ENCODE measurements at places on chromosomes 4 and X.

DNA sequence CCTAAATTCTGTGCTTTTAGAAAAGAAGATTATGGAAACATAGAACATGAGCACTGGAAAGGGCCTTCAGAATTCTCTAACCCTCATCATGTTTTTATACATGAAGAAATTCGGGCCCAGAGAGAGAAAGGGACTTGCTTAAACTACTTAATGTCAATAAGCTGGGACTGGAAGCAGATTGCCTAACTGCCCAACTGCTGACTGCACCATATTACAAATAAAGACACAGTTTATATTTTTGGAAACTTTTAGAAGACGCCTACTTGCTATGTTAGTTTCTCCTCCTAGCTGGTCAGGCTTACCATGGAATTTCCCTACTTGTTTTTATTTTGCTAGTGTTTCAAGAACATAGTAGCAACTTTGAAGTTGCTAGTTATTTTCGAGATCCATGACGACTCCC, 47.1 kb downstream of the SLC9A6 start:
- no peak for DNase-seq

DNA sequence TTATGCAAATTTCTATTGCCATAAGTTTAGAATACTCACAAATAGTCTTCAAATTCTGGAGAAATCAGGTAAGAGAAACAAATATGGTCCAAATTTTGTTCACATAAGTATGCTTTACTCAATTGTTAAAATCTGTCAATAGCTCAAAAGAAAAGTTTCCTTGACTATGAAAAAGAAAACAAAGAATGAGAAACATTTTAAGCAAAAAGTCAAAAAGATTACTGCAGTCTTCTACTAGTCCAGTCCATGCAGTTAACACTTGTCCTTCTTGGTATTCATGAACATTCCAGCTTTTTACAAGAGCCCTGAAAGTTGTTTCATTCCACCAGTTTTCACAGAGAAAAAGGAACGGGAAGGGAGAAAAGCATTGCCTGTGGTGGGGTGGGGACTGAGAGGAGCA, 54.7 kb upstream of the ZXDA start:
- no peak for DNase-seq

- no peak for DNase-seq
Measured at GRCh38 chr4:151291485-151291884, 14.5 kb downstream of the PRSS48 start.

DNA sequence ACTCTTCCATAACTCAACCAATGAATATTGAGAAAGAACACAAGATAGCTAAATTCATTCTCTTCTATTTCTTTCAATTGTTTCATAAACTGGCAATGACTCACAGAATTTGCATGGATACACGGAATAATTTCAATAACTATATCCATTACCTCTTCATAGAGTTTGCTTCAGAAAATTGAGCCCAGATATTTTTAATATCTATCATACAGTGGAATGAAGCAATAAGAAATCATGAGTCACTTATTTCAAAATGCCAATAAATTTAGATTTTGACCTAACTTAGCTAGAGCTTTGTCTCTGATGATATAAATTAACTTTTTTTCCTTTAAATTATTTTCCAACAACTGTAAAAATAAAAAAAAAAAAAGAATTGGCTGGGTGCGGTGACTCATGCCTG, 22.2 kb upstream of the MANBA start:
- no peak for DNase-seq

DNA sequence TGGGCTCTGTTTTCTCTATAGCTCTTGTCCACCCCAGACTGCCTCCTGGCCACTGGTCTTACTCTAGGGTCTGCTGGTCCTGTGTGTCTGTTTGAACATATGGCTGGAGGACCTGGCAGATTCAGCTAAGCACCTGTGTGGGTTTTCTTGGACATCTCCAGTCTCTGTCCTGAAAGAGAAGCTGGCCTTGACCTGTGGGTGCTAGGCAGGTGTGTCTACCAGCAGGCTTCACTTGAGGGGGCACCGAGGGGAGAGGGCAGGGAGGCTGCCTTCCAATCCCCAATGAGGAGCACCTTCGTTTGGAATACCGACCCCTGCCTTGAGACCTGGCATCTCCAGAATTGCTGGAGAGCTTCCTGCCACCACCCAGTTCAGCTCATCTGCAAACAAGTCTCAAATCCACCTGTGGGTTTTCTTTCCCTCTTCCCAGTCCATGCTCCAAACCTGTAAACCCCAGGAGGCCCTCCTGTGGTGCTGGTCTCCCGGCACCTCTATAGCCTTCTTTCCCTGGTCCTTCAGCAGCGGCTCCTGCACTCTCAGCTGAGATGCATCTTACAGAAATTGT, 45.2 kb downstream of the HTRA3 start:
- DNase-seq, result no peak

DNA sequence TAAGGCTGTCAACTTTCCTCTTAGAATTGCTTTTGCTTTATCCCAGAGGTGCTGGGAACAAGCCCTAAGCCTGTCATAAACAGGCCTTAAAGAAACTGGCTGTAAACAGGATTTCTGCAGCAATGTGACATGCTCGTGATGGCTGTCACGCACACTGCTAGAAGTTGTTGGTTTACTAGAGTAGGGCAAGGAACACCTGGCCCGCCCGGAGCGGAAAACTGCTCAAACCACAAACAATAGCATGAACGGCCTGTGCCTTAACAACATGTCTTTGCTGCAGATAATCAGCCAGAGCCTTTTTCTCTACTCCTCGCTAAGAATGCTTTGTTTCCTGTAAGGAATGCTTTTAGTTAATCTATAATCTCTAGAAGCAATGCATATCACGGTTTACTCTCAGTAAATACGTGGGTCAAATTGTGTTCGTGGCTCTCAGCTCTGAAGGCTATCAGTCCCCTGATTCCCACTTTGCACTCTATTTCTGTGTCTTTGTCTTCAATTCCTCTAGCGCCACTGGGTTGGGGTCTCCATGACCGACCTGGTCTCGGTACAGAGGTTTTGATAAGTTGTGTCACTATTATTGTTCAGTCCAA, 318.3 kb downstream of the GLUD2 start:
- DNase-seq, result no peak

- DNase-seq, result no peak
Measured at GRCh38 chr4:151443752-151444151, 34.8 kb downstream of the FHIP1A start.

- no peak for DNase-seq
Measured at GRCh38 chr4:79682161-79682560, 274.1 kb upstream of the GK2 start.

- no peak for DNase-seq
Measured at GRCh38 chr4:181897935-181898334, 345.3 kb upstream of the TENM3 start.

- no peak for DNase-seq
Measured at GRCh38 chr4:38097818-38098217, 137.6 kb downstream of the PTTG2 start.

DNA sequence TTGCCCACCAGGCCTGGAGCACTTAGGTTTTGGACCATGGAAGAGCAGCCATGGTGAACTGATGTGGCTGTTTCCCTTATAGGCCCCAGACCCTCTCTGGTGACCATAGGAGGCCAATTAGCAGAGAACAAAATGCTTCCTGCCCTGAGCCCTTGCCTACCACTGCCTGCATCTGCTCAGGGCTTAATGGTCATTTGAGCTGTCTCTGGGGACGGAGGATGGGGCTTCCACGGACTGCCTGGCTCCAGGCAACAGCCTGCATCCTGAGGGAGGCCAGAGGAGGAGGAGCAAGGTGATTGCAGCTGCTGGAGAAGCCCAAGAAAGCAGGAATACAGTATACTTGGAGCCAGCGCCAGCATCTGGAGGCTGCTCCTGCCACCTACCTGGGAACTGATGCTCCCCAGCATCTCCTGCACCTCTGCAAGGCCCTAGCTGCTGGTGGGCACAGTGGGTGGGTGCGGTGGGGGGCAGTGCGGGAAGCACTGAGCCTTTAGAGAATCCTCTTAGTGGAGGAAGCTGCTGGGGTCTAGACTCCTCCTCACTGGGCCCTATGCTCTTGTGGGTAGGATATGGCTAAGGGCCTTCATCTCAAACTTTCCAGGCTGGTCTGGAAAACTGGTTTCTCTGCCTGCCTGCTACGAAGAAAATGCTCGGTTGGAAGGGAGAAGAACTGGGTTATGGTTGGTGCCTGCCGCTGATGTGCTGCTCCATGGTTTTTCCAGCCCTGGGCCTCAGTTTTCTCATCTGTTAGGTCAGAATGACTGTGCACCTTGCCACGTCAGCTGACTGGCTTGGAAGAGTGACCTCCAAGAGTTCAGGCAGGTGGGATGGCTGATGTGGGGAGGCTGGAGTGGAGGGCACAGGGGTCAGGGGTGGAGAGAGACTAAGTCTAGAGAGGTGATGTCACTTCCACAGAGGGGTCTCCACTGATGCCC, 158.8 kb upstream of the PJA1 start:
- DNase-seq, result no peak
